A172 (cell line): ENCODE measurements at places on chromosomes 1 and 21. TPM values are rescaled to one million over a fixed set of nuclear protein-coding genes. Genes with fewer than 3 reads are reported as not detected.

GRCh38 chr21:41009398-41010100 is 158.4 kb upstream of the BACE2 start:
- DNase-seq: no peak

GRCh38 chr1:93338387-93339146 is 7.1 kb upstream of the DR1 start:
- peak; percentile 75 for DNase-seq

DNA sequence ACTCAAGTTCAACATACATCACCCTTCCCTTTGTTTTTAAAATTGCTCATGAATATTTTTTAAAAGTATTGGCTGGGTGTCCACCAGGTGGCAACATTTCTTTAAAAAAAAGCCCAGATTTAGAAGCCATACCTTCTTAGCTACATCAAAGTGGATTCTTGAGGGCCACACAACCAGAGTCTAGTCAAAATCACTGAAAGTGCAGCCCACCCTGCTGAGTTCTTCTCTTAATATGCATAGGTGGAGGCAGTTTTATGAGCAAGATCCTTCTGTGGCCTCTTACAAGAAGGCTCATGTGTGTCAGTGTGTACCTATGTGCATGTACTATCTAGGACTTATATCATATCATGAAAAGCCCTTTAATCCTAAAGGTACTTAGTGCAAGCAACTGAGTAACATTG is 16.9 kb upstream of the GNG12 start:
- peak; percentile 66 for DNase-seq

DNA sequence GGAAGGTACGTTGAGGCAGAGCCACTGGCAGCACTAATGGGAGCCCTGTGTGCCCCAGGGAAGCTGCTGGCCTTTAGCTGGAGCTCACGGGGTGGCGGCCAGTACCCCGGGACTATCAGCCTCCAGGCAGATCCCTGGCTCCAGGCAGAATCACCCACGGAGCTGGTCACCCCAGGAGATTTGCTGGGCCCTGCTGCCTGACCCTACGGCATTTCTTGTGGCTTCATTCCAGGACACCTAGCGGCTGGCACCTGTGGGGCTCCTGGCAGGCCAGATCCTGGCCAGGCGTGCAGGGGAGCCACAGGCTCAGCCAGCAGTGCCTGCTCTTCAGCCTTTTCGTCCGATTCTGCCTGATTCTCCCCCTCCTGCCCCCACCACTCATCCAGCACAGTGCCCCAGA is 7.1 kb downstream of the PADI1 start:
- DNase-seq: no peak

DNA sequence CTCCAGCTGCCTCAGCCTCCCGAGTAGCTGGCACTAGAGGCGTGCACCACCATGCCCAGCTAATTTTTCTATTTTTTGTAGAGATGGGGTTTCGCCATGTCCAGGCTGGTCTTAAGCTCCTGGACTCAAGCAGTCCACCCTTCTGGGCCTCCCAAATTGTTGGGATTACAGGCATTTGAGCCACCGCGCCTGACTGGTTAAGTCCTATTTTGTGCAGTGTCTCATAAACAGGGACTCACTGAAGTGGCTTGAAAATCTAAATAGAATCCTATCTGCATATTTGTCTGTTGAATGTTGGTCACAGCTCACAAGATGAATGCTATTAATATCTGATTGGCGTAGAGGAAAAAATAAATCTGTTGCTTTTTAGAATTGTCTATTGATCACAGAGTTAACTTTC is 5.9 kb upstream of the CHAF1B start:
- no peak for DNase-seq

DNA sequence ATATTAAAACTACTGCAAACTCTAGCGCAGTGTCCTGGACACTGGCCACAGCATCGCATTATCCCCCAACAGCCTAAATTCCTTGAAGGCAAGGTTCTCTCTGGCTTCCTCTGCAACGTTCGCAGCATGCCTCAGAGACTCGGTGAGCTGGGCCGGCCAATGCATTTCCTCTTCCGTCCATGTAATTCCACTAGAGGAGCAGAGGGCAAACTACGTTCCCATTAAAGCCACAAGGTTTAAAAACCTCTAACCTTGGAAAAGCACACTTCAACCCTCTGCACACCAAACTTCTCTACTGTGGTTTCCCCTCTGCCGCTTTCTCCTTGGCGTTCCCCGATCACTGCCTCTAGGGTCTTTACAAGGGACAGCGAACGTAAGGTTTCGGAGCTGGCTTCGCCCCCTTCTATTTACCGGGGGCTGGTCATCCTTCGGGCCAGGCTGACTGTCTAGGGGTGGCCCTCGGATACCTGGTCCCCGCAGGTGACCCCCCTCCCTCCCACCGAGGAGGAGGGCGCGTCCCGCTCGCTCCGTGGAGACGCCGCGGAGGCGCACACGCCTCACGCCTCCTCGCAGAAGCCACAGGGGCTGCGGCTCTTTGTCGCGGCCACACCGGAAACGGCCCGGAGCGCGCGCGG is 456 bp upstream of the SMYD2 start:
- peak; percentile 53 for DNase-seq

DNA sequence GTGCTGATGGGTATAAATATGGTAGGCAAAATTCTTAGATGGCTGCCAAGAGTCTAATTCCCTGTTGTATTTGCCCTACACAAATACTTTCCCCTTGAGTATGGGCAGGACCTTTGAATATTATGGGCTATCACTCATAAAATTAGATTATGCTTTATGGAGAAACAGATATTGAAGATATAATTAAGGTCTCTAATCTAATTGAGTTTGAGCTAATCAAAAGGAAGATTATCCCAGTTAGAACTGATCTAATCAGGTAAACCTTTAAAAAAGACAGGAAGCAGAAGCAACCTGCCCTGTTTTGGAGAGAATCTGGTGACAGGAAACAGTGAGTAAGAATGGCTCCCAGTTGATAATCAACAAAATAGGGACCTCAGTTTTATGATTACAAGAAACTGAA is 609.0 kb upstream of the PRMT6 start:
- no peak for DNase-seq

DNA sequence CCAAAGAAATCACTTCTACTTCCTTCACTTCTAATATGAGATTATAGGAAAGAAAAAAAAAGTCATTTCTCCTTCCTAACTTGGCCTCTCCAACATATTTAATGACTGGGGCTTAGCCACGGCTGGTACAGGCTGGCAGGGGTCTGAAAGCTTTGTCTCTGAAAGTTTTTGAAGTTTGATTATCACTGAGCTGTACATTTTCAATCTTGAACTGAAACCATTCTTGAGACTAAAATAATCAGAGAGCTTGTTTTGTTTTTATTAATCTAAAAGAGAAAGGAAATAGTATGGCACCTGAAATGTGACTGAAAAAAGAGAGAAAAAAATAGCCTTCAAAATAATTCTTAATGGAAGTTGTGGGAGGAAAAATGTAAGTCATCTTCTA is 3.8 kb upstream of the KRTAP19-8 start:
- no peak for DNase-seq

DNA sequence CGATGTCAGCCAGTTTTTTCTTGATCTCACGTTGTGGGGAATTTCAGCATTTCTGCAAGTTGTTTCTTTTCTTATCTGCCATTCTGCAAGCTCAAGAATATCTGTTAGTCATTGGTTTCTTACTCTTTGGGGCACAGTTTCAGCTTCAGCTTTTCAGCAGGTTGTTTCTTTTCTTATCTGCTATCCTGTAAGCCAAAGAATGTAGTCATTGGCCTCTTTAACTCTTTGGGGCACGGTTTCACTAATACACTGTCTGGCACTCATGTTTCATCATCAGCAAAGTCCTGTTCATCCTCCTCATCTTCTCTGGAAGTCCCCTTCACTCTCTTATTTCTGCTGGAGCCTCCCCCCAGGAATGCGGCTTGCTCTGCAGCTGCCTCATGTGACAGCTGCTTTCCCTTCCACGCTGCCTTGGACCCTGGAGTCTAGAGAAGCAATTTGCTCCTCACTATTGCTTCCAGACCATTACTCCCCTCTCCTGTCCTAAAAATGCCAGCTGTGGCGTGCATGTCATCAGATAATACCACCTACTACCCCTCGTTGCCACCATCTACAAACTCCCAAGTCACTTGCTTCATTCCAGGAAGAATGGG is 67.0 kb upstream of the CACNA1E start:
- no peak for DNase-seq

- DNase-seq: no peak
These were observed 2.2 kb downstream of the SPATA6 start for GRCh38 chr1:48469616-48470480.

GRCh38 chr1:2395245-2395644 is 3.6 kb downstream of the RER1 start:
- DNase-seq: no peak

DNA sequence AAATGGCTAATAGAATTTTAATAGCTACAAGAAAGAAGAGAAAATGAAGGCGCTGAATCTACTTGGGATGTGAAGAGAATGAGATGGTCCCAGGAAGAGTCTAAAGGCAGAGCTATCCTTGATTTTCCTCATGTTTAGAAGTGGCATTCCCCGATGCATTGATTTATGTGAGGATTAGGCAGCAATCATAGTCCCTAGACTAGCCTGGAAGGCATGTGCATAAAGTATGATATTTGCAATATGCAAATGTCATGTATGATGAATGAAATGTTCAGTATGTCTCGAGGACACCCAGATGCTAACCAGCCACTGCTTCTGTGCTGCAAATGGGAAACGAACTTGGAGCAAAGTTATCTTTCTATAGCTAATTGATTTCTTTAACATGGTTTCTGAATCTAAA is 641.5 kb upstream of the PLXNA2 start:
- no peak for DNase-seq

DNA sequence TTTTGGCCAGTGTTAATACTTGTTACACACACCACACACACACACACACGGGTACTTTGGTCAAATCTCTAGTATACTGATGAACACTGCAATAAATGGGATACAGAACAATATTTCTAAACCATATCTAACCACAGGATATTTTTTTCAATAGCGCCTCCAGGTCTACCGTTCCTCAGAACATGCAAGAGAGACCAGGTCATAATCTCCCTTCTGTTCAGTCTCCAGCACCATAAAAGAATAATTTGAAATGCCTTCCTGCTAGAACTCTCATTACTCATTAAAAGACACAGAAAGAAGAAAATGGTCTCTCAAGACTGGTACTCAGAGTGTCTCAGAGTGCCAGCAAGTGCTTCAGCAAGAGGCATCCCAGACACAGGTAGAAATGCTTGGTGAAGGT is 11.5 kb upstream of the SLC44A3 start:
- no peak for DNase-seq

GRCh38 chr1:182664296-182664695 is 20.1 kb downstream of the RGS8 start:
- no peak for DNase-seq

DNA sequence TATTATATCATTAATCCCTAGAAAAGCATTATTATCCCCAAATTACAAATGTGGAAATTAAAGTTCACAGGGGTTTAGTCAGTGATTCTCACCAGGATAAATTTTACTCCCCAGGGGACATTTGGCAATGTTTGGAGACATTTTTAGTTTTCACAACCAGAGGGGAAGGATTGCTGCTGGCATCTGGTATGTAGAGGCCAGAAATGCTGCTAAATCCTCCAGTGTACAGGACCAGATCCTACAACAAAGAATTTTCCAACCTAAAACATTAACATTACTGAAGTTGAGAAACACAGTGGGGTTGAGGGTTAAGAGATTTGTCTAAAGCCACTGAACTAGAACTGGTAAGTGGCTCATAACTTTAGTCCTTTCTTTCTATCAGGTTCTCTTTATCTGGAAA is 162.0 kb upstream of the SYT6 start:
- DNase-seq: no peak

GRCh38 chr1:219276049-219276738 is 102.5 kb downstream of the LYPLAL1 start:
- DNase-seq: no peak

DNA sequence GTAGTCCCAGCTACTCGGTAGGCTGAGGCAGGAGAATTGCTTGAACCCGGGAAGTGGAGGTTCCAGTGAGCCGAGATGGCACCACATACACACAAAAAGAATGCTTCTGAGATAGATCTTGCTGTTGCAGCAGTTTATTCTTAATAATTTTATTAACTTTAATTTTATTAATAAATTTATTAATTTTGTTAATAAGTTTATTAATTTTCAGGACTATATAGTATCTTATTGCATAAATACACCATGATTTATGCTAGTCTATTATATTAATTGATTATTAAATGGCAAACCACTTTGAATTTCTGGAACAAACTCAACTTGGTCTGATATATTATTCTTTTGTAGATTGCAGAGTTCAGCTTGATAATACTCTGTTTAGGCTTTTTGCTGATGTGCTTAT is 99.5 kb downstream of the CLIC6 start:
- no peak for DNase-seq

GRCh38 chr1:234619071-234619480 is 9.1 kb upstream of the IRF2BP2 start:
- DNase-seq: no peak

DNA sequence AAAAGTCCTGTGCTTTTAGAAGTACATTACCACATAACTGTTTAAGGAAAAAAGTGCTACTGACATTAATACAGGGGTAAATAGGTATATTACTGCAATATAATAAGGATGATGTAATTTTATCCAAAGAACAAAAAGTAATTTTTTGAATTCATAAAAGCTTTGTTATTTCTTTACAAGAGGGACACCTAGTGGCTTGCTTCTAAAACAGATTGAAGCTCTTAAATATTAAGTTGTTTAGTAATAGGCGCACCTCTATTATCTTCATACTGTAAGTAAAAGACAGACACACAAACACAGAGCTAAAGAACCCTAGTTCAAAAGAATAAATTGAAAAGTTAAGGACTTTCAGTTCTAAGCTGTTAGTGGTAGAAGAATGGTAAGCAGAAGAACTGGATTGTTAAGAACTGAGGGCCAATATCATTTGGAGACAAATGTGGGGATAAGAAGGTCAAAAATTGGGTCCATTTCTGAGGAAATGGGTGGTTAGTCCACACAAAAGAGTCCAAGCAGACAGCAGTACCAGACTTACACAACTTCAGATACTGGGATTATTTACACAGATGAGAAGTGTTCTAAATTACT is 15.4 kb downstream of the ZNHIT6 start:
- peak; percentile 30 for DNase-seq

DNA sequence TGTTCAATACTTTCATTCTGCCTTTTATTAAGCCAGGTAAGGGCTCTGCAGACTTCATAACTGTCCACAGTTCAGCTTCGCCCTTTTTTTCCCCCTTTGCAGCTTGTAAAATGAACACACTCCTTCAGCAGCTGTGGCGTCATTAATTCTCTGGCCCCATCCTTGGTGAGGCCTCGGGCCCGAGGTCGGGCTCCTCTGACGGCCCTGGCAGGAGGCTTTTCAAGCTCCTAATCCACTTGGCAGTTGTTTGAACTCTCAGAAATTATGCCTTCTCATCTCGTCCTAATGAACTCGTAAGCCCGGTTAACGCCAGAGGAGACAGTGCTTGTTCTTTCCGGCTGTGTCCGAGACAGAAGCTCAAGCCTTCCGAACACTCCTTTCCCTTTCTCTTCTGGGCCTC is 18.1 kb upstream of the EPHA8 start:
- no peak for DNase-seq

SLC44A5 gene
- 3.4 and 3.7 TPM in 2 replicates for total RNA-seq

IL10 gene
- total RNA-seq: not detected in 2 replicates
